ENCODE measurements at places on chromosomes 5 and 9. TPM values are rescaled to one million over a fixed set of nuclear protein-coding genes. Genes with fewer than 3 reads are reported as not detected.

The ZNF608 gene
- total RNA-seq: 22.0 TPM

The CDH12 gene
- not detected for total RNA-seq

The CYLC2 gene
- not detected for total RNA-seq

The POLR1E gene
- total RNA-seq: 45.4 TPM

The CBY3 gene
- not detected for total RNA-seq

The TERT gene
- total RNA-seq: 0.35 TPM

The PCDHA1 gene
- not detected for total RNA-seq

The BNC2 gene
- not detected for total RNA-seq

The AJM1 gene
- total RNA-seq: 1.6 TPM

DNA sequence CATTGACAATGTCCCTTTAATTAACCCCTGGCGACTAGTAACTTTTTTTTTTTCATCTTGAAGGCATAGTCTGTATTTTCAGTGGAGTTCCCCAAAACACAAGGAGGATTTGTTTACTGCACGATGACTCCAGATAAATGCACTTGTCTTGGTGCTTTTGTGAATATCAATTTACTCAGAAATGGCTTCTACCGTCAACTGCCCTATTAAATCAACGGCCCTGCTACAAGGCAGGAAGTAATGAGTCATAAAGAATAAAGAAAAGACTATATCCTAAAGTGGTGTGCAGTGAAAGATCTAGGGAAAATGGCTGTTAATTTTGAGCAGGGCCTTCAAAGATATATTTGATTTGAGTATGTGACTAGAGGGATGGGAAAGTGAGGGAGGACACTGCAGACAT is 388.3 kb upstream of the CHD1 start:
- no peak overlapping the region for H3K27ac ChIP-seq
- DNase-seq: no peak
- no peaks in the 10 kb centered on the region for H3K36me3 ChIP-seq
- H3K4me1 ChIP-seq: no peaks in the 10 kb centered on the region
- no peaks in the 10 kb centered on the region for H3K27me3 ChIP-seq

- H3K36me3 ChIP-seq: no peaks in the 10 kb centered on the region
- H3K27me3 ChIP-seq: peaks cover 6% of the 10 kb centered on the region
- H3K27ac ChIP-seq: no peak overlapping the region
Measured at GRCh38 chr5:73757416-73757815, 131.4 kb downstream of the ARHGEF28 start.

DNA sequence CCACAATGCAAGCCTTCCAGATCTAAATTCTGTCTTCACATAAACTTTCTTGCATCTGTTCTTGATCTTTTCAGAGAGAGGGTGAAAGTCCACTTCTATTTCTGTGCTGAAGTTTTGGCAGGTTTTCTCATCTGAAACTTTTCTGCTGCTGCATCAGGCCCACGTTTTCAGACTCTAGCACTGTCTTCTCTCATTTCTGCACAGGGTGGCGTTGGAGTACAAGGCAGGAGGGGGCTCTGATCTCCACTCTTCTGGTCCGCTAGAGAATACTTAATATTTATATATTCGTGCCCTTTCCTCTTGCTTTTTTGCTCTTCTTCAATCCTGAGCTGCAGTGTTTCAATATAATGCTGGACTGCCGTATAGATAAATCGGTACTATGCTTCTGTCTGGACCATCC is 204.0 kb upstream of the PRDM9 start:
- H3K4me1 ChIP-seq: no peaks in the 10 kb centered on the region
- no peaks in the 10 kb centered on the region for H3K27me3 ChIP-seq
- no peak for DNase-seq
- no peak overlapping the region for H3K27ac ChIP-seq
- no peak overlapping the region for H3K4me3 ChIP-seq

- no peaks in the 10 kb centered on the region for H3K27me3 ChIP-seq
- H3K4me1 ChIP-seq: no peaks in the 10 kb centered on the region
- no peak for DNase-seq
- no peak overlapping the region for H3K27ac ChIP-seq
Measured at GRCh38 chr9:81303658-81304057, 385.7 kb downstream of the TLE1 start.

DNA sequence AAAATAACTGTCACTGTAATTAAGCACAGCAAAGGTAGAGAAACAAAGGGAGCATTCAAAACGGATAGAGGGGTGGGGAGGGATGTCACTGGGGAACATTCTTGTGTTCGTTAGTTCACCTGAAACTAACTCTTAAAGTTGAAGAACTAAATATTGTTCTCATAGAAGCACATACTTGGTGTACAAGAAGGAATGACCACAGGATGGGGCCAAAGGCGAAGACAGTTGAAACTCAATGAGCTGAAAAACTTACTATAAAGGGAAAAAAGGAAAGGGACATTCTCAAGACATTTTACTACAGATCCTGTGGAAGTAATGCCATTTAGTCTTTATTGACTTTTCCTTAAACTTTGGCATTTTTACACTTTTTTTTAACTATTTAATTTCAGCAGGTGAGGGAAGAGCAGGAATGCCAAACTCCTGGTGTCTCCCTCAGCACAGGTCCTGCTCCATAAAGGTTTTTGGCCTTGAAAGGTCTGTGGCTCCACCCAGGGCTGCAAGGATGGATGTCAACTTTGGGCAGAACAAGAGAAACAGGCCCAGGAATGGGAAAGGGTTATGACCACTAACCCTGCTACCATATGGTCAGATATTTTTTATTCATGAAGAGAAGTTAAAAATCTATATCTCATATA is 197.6 kb upstream of the RASA1 start:
- peaks cover 26% of the 10 kb centered on the region for H3K4me1 ChIP-seq
- H3K36me3 ChIP-seq: no peaks in the 10 kb centered on the region
- H3K4me3 ChIP-seq: no peak overlapping the region
- no peak overlapping the region for H3K27ac ChIP-seq
- no peaks in the 10 kb centered on the region for H3K27me3 ChIP-seq

DNA sequence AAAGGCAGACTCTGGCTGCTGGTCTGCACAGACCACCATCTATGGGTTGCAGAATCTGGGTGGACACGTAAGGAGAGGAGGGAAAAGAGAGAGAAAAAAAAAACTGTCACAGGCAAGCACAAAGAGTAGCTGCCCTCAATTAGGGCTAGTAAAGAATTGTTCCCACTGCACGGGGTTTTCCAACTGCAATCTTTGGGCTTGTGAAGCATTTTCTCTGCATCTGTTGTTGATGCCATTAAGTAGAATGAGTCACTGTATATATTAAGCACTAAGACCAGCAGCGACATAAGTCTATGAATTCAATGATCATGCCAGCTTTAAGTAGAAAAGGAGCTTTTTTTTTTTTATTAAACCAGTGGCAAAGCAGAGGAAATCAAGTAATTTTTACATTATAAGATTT is 40.2 kb downstream of the MED10 start:
- no peak overlapping the region for H3K27ac ChIP-seq
- no peaks in the 10 kb centered on the region for H3K27me3 ChIP-seq
- H3K4me3 ChIP-seq: no peak overlapping the region

- H3K27me3 ChIP-seq: no peaks in the 10 kb centered on the region
- no peak for DNase-seq
- H3K27ac ChIP-seq: no peak overlapping the region
- no peaks in the 10 kb centered on the region for H3K36me3 ChIP-seq
Measured at GRCh38 chr9:86042199-86042978, 57.0 kb downstream of the GOLM1 start.

GRCh38 chr9:69265891-69266290 is 59.1 kb upstream of the ENTREP1 start:
- H3K36me3 ChIP-seq: no peaks in the 10 kb centered on the region
- no peak overlapping the region for H3K27ac ChIP-seq
- H3K4me1 ChIP-seq: no peaks in the 10 kb centered on the region
- no peak for DNase-seq
- no peak overlapping the region for H3K4me3 ChIP-seq

- no peak for DNase-seq
- H3K27me3 ChIP-seq: peaks cover 3% of the 10 kb centered on the region
- no peaks in the 10 kb centered on the region for H3K36me3 ChIP-seq
- no peak overlapping the region for H3K4me3 ChIP-seq
Measured at GRCh38 chr9:86687788-86688187, 259.5 kb downstream of the GAS1 start.

- peaks cover 52% of the 10 kb centered on the region for H3K4me1 ChIP-seq
- H3K27ac ChIP-seq: peak overlapping the region; percentile 76
- no peak overlapping the region for H3K4me3 ChIP-seq
- DNase-seq: no peak
Measured at GRCh38 chr5:151100681-151101080, 19.8 kb upstream of the TNIP1 start.

GRCh38 chr5:130063603-130064002 is 159.3 kb downstream of the CHSY3 start:
- H3K27me3 ChIP-seq: no peaks in the 10 kb centered on the region
- H3K36me3 ChIP-seq: no peaks in the 10 kb centered on the region
- no peaks in the 10 kb centered on the region for H3K4me1 ChIP-seq

- peaks cover 20% of the 10 kb centered on the region for H3K27me3 ChIP-seq
- no peak for DNase-seq
- H3K4me1 ChIP-seq: no peaks in the 10 kb centered on the region
- no peaks in the 10 kb centered on the region for H3K36me3 ChIP-seq
- no peak overlapping the region for H3K27ac ChIP-seq
Measured at GRCh38 chr9:84121991-84122523, 141.5 kb downstream of the RMI1 start.
